ENCODE measurements at places on chromosomes 16 and 17.

- DNase-seq, result no peak
Measured at GRCh38 chr17:57601143-57601735, 143.9 kb downstream of the CCDC182 start.

DNA sequence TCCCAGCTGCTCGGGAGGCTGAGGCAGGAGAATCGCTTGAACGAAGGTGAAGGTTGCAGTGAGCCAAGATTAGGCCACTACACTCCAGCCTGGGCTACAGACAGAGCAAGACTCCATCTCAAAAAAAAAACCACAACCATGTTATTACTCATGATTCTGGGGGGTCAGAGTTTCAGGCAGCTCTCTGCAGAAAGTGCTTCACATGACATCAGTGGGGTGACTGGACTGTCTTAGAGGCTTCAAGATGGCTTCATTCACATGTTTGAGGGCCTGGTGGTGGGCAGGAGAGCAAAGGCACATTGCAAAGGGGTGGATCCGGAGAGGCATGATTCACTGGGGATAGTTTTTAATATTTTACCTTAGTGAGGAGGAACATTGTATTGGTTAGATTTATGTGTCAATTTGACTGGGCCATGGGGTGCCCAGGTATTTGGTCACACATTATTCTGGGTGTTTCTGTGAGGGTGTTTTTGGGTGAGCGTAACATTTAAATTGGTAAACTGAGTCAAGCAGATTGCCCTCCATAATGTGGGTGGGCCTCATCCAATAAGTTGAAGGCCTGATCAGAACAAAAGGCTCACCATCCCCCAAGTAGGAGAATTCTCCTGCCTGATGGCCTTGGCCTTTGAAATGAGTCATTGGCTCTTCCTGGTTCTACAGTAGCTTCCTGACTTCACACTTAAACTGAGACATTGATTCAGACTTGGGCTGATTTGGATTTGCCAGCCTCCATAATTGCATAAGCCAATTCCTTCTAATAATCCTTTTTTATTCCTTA lies 109.8 kb downstream of the GOSR1 start:
- peak; percentile 13 for DNase-seq

GRCh38 chr17:81221371-81221841 lies 1.4 kb downstream of the CEP131 start:
- DNase-seq, result no peak

DNA sequence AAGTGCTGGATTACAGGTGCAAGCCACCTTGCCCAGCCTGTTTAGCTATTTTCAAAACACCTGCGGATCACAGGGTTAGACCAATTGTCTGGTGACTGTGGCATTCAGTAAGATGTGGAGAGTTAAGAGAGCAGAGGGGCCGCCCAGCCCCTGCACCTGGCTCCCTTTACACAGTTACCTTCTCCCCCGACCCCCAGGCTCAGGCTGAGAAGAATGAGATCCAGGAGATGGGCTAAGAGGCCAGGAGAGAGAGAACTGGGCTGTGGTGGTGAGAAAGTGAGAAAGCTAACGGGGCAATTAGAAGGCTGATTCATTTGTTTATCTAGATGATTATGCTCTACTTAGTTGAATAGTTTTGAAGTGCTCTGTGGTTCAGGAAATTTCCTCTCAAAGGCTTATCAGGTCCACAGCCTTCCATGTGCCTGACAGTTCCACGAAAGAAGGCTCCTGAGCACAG lies 67.8 kb upstream of the AXIN2 start:
- no peak for DNase-seq

DNA sequence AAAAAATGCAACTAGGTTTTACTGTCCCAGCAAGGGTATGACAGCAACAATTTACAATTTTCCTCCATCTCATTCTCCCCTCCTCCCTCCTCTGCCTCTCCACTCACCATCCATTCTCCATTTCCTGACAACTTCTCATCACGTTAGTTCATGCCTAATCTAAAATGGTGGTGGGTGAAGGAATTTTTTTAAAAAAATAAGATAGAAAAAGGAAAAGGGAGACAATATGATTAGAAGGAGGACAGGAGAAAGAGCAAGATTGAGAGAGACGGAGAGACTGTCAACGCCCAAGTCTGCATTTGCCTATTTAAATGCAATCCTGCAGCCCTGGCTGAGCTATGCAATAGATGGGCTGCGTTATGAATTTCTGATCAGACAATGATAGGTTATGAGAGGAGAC lies 380.7 kb upstream of the PSMD7 start:
- no peak for DNase-seq

- DNase-seq, result no peak
Measured at GRCh38 chr17:79819085-79819484, 20.2 kb downstream of the CBX4 start.

DNA sequence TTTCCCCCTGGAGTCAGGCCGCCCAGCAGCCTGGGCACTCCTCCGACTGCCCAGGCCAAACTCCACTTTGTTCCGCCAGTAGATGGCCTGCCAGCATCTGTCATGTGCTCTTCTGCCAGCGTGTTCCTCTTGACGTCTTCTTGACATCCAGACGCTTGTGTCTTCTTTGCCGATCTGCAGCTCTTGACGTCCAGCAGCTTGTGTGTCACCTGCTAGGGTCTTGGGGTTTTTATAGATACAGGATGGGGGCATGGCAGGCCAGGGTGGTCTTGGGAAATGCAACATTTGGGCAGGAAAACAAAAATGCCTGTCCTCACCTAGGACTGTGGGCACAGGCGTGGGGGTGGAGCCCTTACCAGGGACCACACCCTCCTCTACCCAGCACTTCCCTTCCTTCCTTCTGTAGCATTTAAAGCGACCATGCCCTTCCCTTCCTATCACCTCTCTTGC lies 88.7 kb downstream of the BMERB1 start:
- no peak for DNase-seq

- DNase-seq, result no peak
Measured at GRCh38 chr16:20247076-20247475, 80.2 kb downstream of the GP2 start.

DNA sequence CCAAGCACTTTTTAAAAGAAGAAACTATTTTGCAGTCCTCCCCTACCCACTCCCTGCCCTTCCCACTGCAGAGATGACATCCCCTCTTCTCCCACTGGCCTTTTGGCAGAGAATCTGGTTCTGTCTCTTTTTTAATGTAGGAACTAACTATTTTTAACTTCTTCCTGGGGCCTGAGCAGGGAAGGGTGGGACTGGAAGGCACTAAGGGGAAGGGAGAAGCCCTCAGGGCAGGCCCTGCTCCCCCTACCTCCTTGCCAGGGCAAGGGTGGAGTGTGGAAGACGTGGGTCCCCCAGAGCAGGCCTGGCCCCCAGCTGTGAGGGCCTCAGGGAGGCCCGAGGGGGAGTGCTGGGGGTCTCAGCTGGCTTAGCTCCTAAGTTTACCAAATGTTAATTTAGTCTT lies 19.5 kb downstream of the UNC13D start:
- no peak for DNase-seq

GRCh38 chr17:6753546-6753945 lies 2.3 kb upstream of the XAF1 start:
- no peak for DNase-seq

GRCh38 chr16:10253409-10253808 lies 71.2 kb upstream of the GRIN2A start:
- DNase-seq, result no peak

DNA sequence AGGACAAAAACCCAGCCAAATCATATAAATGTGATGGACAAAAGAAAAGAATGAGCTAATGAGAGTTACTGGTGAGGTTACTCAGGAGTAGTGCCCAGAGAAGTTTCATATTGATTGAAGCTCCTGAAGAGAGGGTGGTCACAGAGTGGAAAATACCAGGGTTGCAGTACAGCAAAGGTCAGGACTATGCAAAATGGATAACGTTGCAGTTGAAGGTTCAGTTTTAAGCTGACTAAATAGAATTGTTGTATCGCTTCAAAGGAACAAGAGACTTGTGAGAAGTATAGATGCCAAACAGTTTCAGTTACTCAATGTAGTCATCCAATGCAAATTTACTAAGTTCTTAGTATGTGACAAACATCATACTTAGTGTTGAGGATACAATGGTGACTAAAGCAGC lies 47.1 kb downstream of the ABCA8 start:
- no peak for DNase-seq

DNA sequence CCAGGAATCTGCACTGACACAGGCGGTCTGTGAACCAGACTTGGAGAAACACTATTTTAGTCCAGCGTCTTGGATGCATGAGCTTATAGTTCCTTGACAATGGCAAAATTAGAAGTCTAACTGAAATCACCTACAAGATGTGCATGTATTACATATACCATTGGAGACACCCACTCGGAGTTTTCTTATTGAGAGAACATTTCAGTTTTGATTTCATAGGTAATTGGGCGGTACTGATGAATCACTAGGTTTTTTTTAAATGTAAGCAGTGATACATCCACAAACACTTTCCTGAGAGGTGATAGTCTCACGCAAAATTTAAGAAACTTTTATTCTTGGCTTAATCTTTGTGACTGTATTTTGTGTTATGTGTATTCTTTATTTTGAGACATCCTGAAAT lies 69.8 kb downstream of the PRKCA start:
- no peak for DNase-seq

GRCh38 chr16:56984639-56985038 lies 4.7 kb upstream of the NLRC5 start:
- no peak for DNase-seq

- no peak for DNase-seq
Measured at GRCh38 chr17:4551141-4551540, 4.0 kb downstream of the MYBBP1A start.

- DNase-seq, result no peak
Measured at GRCh38 chr17:259341-259976, 78.0 kb upstream of the DOC2B start.

DNA sequence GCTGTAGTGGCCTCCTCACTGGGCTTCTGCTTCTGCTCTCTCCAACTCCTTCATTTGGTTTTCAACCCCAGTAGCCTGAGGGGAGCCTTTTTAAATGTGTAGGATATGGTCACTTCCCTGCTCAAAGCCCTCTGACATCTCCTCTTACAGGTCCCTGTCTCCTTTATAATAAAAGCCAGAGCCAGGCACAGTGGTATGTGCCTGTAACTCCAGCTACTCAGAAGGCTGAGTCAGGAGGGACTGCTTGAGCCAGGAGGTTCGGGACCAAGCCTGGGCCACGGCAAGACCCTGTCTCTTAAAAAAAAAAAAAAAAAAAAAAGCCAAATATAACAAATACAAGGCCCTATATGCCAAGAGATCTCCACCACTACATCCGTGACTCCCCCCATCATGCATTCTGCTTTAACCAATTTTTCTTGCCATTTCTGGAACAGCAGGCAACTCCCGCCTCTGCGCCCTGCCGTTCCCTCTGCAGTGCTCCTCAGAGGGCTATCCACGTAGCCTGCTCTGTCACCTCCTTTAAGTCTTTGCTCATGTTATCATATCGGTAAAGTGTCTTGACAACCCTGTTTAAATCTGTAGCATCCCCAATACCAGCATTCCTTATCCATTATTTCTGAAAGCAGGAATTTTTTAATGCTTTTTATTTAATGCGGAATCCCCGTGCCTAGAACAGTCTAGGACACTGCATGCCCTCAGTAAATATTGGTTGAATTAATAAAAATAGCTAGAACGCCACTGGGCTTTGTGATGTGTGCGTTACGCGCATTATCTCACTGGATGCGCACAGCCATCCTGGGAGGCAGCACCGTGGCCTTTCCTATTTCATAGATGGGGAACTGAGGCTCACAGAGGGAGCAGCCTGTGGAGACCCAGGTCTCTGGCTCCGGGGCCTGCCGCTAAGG lies 9.5 kb downstream of the ZNF771 start:
- DNase-seq, result no peak

DNA sequence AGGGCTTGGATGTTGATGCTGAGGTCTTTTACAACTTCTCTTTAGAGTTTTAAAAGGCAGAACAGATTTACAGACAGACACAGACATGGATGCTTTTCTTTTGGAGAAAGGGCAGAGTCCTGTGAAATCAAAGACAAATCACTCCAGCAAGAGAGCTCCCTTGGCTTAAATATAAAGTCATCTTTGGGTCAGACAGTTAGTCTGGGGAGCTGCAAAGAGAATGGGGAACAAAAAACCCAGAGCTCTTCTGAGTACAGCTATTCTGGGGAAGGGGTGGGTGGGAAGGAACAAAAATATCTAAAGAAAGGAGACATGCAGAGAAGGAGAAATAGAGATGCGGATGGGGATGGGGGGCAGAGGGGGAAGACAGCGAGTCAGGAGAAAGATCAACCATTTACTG lies 266.6 kb downstream of the XYLT1 start:
- no peak for DNase-seq

GRCh38 chr16:31216422-31217135 lies at the start of gene PYDC1:
TSS of gene PYDC1 (minus strand) at chr16:31217135. CDS start at chr16:31217028, 107 bp downstream.
- DNase-seq, result no peak

GRCh38 chr16:9033125-9033830 lies 58.2 kb upstream of the HAPSTR1 start:
- peak; percentile 64 for DNase-seq

- DNase-seq, result no peak
Measured at GRCh38 chr17:64461788-64462187, 12.9 kb downstream of the MILR1 start.

- DNase-seq, result no peak
Measured at GRCh38 chr17:70076831-70077230, 1.8 kb downstream of the KCNJ16 start.

DNA sequence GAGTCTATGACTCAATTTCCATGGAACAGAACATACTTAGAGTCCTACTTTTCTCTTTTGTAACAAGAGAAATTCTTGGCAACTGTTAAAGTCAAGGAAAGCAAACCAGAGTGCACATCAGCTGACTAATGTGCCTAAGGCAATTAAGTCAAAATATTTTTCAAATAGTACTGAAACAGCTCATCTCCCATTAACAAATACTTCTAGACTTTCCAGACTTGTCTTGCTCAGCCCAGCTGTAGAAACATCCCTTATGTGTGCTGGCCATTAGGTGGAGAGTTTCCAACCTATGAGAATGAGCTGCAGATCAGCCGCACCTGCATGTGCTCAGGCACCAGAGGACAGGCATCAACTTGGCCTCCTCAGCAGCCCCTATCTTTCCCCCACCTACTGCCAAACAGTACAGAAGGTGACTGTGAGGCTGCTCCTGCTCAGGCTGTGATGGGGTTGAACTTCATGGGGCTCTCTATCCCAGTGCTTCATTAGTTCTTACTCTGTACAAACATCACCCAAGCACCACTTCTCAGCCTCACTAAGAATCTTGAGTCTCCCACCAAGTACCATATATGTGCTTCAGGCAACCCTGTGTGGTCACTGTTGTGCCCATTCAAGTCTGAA lies 32.2 kb downstream of the TEX2 start:
- peak; percentile 85 for DNase-seq
